ENCODE measurements at places on chromosomes 1 and 21.

DNA sequence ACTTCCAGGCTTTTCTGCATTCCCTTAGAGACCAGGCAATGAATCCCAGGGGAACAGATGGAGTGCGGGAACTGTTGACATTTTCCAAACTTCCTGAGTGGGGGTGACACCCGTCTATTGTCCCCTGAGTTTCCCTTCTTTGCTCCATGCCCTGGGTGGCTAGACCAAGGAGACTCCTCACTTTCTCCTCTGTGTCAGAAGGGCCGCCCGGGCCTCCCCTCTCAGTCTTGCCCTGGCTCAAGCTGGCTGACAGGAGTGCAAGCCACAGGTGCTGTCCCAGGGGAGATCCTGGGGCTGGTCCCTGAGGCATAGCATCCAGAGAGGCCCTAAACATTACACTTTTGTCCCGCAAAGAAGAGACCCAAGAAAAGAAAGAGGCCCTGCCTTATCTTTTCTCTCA, 62.8 kb downstream of the DDX20 start:
- DNase-seq, result no peak

GRCh38 chr1:74470251-74470650, 42.2 kb downstream of the LRRC53 start:
- DNase-seq, result no peak

GRCh38 chr1:67766141-67766978, 66.9 kb downstream of the GNG12 start:
- peak; percentile 51 for DNase-seq

DNA sequence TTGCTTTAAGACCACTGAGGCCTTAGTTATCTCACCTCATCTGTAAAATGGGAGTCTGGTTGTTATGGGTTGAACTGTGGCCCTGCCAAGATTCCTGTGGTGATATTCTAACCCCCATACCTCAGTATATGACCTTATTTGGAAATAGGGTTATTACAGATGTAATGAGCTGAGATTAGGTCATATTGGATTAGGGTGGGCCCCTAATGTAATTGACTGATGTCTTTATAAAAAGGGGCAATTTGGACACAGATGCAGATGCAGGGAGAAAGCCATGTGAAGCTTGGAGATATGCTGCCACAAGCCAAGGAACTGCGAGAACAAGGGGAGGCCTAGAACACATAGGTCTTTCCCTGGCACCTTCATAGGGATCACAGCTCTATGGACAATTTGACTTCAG, 3.9 kb downstream of the C1orf87 start:
- no peak for DNase-seq

DNA sequence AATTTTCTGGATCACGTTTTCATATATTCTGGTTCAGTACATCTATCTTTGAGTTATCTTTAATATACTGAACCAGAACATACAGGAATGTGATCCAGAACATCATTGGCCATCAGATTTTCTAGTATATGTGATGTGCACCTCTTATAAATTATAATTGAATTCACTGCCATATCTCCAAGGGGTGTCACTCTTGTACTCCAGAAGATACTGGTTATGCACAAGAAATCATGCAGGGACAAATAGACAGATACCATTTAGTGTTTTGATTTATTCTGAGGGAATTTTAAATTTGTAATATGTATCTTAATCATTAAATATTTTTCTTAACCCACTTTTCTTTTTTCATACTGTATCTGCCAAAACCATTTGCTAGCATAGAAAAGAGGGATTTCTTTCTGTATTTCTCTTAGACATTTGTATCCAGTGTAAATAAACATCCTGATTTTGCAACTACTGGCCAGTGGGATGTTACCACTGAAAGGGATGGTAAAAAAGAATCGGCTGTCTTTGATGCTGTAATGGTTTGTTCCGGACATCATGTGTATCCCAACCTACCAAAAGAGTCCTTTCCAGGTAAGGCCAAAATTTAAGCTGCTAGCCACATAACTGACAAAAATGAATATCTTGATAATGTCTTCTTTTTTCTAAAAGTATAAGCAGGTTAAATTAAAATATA, 16.7 kb downstream of the FMO3 start:
- no peak for DNase-seq

- no peak for DNase-seq
These were observed 22.0 kb downstream of the AGRN start for GRCh38 chr1:1041873-1042272.

DNA sequence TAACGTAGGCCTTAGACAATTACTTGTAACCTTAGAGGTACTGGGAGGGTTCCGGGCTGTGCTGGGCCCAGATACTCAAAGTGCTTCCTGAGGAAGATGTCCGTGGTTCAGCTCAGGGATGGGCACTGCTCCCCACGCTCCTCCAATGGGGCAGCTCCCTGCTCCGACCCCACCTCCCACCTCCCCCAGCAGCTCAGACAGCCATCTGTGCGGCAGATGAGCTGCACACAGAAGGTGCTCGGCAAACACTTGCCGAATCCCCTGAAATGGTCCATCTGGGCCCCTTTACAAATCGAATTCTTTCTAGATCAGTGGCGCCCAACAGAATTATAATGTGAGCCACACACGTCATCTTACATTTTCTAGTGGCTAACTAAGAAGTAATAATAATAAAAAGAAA, 242.4 kb upstream of the RAB4A start:
- no peak for DNase-seq

DNA sequence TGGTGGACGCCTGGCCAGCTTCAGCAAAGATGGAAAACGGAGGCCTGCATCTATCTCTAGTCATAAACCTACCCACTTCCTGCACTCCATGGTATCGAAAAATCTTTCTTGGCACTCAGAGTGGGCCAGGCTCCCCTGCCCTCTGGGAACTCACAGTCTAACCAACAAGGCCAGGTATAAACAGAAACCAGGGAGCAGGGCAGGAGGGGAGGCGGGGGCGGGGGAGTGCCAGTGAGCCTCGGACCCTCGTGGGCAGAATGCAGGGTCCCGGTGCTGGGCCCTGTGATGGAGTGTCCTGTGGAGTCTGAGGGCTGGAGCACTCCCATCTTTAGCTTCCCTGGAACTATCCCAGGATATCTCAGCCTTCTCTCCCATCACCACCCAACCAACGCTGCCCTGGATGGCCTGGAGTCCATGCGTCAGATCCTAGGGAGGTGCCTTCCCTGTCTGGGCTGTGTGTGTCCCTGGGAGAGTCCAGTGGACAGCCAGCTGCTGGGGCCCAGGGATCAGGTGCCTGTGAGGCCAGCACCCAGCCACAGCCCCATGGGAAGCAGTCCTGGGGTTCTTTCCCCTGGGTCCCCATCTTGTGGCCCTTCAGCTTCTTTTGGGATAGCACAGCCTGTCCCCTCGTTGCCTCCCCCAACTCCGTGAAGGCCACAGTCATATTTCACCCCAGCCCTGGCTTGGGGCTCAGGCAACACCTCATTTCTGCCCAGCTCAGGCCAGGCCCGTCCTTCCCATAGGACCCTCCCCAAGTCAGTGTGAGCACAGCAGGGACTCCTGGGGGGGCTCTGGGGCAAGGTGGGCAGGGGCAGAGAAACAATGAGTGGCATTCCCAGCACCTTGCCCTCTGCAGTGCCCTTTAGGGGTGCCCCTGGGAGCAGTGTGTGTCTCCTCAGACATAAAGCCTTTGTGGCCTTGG, 1.1 kb upstream of the EPS8L3 start:
- DNase-seq, result no peak

DNA sequence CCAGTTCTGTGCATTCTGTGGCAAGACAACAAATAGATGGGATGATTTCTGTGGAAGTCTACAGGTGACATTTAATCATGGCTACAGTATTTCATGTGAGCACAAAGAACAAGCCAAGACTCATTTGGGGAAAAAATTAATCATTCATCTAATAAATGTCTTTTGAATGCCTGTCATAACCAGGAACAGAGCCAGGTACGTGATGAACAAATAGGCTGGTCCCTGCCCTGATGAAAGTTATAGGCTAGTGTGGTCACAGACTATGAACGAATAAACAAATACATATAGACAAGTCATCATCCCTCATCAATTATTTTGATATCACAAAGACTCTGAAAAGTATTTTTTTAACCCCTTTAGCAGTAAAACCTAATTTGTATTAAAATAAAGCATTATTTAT, 226.4 kb upstream of the RRP15 start:
- no peak for DNase-seq

- no peak for DNase-seq
These were observed 30.5 kb downstream of the EPHB2 start for GRCh38 chr1:22741118-22741517.

GRCh38 chr1:170556917-170557316, 25.0 kb downstream of the GORAB start:
- no peak for DNase-seq

DNA sequence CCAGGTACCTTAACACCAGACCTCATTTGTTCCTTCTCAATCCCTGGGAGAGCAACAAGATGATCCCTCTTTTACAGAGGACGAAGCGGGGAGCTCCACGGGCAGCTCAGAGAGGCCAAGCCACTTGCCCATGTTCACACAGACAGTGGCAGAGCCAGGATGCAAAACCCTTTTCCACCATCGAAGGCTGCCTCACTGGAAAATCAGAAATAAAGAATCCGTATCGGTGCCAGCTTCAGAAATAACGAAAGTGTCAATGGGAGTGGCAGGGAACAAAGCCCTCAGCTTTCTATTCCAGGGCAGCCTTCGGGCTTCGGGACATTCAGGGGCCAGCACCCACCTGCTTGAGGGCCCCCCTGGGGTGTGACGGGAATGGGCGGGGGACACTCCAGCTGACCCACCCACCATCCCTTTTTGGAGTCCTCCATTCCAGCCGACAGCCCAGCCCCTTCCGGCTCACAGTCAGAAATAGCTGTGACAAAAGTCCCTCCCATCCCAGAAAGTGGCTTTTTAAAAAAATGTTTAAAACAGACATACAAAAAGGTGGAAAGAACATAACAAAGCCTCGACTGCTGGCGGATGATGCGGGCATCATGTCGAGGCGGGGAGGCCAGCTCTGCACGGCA, 6.0 kb downstream of the IFFO2 start:
- no peak for DNase-seq

DNA sequence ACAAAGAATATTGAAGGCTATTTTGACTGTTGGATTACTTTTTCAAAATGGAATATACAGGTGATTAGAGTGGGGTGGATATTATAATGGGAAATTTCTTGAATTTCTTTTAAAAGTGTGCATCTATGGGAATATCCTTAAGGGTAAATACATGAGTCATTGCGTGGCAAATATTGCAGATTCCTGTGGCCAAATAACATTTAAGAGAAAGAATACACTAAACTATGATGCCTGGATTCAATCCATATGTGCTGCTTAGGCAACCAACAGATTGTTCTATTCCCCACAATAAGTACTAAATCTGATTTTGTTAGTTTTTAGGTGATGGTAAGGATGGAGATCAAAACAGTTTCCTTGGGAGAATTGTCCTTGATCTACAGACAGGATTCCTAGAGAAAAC, 119.5 kb downstream of the HMCN1 start:
- no peak for DNase-seq

- no peak for DNase-seq
These were observed 134.5 kb downstream of the HHIPL2 start for GRCh38 chr1:222413436-222413835.

DNA sequence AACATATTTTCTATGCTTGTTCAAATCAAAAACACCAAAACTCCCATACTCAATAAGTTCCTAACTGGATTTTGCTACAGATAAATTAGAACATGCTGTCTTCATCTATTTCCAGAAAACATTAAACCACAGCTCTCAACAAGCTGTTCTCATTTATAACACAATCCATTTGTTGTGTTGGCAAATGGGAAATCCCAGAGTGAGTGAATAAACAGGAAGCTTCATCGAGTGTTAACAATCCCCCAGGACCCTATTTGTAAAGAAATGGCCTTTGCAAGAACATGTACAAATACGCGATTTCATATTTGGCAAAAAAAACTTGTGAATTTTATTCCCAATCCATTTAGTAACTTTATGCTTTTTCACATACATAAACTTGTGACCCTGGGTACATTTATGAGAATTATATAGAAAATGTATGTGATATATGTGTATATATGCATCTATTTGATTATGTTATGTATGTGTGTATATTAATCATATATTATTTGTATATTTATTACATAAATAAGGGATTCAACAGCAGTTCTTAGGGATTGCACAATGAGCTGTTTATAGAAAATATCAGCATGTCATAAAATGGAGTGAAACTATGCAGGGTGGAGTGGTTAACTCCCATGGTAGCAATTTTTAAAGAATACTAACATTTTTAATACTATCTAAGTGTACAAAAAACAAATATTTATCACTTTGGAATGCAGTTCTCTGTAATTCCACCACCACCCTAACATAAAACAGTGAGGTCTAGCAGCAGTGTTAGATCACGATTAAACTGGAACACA, 160.0 kb downstream of the NEGR1 start:
- DNase-seq, result no peak

Measured in DMS79 treated with DMSO at 0.1 percent for 48 hours (cell line).